Anterior cingulate cortex (tissue), 58 donors: ENCODE measurements at places on chromosomes 1 and 21.

DNA sequence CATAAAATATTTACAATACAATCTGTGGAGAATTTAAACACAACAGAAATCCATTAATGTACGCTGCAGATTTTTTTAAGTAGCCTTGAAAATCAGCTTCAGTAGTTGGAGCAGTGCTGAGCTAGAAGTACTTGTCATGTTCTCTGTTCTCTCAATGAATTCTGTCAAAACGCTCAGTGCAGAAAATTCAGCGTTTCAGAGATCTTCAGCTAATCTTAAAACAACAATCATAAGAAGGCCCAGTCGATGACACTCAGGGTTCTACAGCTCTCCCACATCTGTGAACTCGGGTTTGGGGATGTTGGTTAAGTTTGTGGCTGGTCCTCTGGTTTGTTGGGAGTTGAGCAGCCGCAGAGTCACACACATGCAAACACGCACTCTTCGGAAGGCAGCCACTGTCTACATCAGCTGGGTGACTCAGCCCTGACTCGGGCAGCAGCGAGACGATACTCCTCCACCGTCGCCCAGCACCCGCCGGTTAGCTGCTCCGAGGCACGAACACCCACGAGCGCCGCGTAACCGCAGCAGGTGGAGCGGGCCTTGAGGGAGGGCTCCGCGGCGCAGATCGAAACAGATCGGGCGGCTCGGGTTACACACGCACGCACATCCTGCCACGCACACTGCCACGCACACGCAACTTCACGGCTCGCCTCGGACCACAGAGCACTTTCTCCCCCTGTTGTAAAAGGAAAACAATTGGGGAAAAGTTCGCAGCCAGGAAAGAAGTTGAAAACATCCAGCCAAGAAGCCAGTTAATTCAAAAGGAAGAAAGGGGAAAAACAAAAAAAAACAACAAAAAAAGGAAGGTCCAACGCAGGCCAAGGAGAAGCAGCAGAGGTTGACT lies 161.2 kb downstream of the RUNX1 start:
- DNase-seq = no peak

DNA sequence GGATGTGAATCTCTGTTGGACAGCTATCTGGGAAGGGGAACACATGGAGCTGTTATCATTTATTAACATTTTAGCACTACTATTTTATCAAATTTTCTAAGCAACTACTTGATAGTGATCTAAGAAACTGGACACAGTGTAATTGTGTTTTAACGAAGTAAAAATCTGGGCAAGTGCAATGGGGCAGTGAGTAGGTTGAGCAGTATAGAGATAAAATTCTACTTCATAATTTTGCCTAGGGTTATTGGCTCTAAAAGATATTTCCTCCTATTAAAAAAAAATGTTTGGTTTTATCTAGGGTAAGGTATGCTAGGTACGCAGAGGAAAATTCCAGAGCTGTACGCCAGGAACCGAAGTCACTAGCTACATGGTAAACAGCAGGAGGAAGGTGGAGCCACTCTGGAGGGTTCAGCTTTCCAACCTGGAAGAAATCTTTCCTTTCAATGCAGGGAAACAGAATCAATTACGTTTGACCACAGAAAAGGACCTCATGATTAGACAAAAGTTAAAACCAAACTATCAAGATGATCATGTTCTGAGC lies 43.3 kb downstream of the BCAR3 start:
- DNase-seq = no peak

DNA sequence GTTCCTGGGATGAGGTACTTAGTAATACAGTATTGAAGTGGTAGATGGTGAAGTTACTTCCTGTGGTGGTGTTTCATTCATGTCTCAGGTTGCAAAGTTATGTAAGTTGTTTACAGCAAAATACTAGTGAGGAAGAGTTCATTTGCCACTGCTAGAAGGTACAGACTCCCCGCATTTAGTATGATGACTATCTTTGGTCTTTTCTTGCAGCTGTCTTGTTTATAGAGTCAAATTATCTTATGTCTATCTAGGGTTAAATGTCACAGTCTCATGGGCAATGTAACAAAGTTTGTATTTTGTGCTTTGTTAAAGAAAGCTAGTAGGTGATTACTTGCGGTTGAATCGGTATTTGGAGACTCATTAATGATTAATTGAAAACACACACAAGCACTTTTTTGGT lies 50.2 kb downstream of the LRRC8D start:
- no peak for DNase-seq

GRCh38 chr1:245588116-245588639 lies 433.4 kb downstream of the KIF26B start:
- DNase-seq = no peak

DNA sequence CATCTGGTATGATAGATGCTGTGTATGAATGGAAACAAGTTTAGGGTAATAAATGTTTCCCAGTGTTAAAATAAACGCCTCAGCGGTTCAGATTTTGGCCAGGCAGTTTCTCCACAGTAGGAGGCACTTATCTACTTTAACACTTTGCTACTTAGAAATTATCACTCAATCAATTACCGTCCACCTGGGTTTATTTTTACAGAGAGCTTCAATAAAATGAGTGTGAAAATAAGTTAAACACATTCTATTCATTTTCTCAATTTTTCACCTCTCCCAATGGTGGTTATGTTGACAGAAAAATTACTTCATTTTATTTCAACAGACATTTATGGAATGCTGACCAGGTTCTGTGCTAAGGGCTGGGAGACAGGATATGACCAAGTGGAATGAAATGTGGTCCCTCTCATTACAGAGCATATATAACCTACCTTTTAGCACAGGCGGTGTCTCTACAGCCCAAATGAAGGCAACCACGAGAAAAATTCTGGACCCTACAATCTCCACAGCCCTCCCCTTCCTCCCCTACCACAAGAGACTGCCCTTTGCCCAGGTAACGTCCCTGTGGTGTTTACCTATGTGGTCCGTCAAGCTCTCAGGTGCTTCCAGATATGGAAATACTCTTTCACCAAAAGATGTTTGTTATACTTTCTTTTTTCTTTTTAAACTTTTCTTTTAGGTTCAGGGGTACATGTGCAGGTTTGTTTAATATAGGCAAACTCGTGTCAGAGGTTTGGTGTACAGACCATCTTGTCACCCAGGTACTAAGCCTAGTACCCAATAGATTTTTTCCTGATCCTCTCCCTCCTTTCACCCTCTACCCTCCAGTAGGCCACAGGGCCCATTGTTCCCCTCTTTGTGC lies 105.5 kb downstream of the HLCS start:
- DNase-seq = no peak

- no peak for DNase-seq
These were observed 241.9 kb downstream of the RWDD3 start for GRCh38 chr1:95475686-95476457.

DNA sequence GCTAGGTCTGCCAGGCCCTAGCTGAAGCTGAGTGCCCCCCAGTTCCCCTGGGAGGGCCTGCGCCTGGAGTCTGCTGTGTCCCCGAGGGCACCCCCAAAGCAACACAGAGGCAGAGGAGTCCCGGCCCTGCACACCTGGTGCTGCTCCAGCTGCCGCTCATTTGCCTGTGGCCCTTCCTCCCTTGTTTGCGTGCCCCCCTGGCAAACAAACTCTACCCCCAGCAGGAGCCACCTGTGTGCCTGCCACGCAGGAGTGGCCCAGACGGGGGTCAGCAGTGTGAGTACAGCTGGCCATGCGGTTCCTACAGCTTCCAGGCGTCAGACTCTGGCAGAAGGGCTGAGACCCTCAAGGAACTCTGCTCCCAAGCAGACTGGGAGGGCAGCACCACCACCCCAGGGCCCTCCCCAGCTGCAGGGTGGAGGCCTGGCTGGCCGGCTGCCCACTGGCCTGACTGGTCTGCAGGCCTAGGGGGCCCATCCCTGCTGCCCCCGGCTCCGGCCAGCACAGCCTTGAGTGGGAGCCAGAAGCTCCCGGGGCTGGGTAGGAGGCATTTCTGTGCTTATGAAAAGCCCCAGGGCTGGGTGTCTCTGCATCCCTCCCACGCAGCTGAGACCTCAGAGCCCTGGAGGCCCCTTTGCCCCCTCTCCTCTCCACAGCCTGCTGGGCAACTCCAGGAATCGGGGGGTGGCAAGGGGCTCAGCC lies 563 bp upstream of the TAS1R3 start:
- no peak for DNase-seq

DNA sequence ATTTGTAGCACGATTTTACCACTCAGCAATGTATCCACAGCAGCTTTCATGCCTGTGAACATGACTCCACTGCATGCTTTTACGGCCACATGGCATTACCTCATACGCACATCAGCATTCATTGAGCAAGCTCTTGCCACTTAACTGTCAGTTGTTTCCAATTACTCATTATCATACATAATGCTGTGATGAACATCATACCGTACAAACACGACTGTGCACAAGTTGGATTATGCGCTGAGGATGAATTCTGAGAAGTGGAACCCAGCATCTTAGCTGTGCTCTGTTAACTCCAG lies 9.6 kb downstream of the UMODL1 start:
- DNase-seq = no peak

GRCh38 chr1:226209307-226210059 lies 14.0 kb upstream of the MIXL1 start:
- no peak for DNase-seq

DNA sequence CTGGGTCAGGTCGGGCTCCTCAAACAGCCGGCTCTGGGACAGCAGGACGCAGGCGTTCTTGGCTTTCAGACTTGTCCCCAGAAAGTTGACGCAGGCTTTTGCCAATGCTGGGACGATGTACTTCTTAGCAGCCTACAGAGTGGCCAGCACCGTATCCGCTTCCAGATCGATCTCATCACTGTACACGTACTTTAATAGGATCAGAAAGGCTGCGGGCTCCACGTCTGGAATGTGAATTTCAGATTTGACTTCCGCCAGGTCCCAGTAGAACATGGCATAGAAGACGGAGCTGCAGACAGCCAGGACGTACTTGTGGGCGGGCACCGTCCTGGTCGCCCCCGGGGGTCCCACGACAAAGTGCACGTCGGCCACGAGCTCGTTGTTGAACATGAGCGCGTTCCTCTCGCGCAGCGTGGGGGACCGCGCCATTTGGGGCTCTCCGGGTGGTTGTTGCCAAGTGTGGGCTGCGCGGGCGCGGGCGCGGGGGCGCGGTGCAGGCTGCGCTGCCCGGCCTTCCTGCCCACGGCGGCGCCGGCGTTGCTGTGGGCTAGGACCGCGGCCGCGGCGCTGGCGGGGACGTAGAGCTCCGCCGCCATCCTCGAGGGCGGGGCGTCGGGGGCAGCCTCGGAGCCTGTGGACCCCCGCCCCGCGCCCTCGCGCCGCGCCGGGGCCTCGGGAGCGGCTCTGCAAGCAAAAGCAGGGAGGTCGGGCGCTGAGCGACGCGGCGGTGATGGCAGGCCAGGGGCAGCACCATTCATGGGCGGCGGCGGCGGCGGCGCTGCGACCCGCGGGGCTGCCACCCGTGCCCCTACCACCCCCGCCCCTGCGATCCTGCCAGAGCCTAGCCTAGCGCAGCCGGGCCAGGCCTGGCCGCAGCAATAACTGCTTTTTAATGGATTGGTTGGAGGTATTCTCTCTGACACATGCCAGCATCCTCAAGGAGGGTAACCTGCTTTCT lies 10.6 kb downstream of the CNR2 start:
- DNase-seq = no peak

DNA sequence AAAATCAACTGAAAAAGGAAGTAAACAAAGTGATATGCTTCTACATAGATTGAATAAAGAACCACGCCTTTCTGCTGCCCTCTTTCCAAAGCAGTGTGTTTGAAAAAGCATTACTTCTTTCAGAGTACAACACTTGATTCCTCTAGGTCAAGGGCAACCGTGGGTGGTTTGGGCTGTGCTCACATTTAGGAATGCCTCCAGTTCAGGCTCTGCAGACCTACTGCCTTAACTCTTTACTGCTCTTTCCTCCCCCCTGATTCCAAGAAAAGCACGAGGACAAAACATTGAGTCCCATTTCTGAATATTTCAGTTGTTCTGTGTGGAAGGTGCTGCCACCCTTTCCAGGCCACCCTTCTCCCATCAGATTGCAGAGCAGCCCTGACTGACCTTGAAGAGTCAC lies 45.2 kb downstream of the ADAMTS1 start:
- no peak for DNase-seq

DNA sequence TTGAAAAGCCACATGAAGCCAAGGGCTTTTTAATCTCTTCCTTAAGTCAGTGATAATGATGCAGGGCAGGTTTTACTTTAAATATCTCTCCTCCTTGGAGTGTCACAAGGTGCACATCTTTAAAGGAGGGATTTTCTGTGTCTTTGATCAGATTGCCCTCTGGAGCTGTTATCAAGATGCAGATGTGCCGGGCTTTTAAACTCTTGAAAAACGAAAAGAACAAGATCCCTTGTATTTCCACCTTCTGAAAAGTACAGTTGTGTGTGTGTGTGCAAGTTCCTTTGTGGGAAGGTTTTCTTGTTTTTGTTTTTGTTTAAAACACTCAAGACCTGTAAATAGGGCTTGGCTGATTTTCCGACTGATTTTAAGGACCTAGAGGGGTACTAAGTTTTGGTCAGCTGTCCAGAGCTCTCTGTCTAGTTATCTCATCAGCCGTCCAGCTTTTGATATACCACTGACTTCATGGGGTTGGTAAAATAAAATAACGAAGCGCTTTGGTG lies 1.6 kb downstream of the MARK1 start:
- no peak for DNase-seq

DNA sequence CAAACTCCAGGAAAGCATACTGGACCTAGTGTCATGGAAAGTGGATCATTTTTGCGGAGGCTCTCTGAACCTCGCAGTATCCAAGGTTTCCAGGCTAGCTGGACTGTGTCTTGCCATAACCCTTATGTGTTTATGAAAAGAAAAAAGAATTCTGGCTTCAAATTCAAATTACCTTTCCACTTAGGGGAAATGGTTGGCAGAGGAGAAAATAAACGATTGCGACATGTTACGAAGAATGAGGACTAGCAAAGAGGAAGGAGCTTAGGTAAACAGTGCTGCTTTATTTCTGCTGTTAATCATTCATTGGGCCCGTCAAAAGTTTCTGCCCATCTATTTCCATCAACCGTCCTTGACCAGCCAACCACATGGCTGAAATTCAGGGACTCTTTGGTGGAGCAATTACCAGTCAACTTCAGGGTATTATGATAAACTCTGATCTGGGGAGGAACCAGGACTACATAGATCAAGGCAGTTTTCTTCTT lies at the start of gene C4BPA:
Gene C4BPA (plus strand): TSS at position 342 of the 482 bp plus-strand sequence. CDS start 8,793 bp downstream, outside the sequence.
- no peak for DNase-seq

DNA sequence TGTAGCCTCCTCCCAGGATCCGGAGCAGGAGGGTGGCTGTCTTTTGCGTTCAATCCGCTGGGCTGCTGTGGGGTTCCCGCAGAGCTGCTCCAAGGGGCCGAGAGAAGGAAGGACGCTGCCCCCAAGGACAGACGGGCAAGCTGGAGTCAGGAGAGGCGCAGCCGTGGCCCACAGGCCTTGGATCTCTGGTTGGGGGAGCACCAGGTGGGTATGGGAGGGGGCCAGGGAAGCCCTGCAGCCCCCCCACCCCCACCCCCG lies 15.9 kb upstream of the SKI start:
- DNase-seq = no peak

GRCh38 chr1:113058941-113059706 lies 13.9 kb upstream of the LRIG2 start:
- no peak for DNase-seq

DNA sequence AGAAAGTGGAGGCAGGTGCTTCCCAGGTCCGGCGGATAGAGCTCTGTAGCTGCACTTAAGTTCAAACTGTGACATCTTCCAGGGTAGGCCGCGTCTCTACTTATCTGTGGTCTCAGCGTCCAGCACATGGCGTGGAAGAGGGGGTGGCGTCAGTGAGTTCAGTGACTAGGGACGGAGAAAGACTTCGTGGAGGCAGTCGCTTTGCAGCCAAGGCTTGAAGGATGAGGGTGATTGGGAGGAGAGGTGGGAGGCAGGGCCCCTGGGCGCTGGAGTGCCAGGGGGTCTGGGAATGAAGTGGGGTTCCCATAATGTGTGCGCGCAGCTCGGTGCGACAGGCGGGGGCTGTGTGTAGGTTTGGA lies 444 bp upstream of the AGO1 start:
- DNase-seq = no peak

GRCh38 chr1:109718495-109718894 lies 6.4 kb downstream of the GSTM5 start:
- no peak for DNase-seq
